NCI-H1694 (cell line): ENCODE measurements at places on chromosomes 1 and 21.
A peak's percentile ranks its signal among the peaks of the same experiment; 100 is the strongest.

- DNase-seq: no peak
Observed at GRCh38 chr1:11882814-11883538, 24.2 kb upstream of the NPPB start.

GRCh38 chr1:217494767-217495166 lies 136.1 kb downstream of the GPATCH2 start:
- no peak for DNase-seq

- no peak for DNase-seq
Observed at GRCh38 chr1:68770817-68771216, 273.9 kb upstream of the DEPDC1 start.

DNA sequence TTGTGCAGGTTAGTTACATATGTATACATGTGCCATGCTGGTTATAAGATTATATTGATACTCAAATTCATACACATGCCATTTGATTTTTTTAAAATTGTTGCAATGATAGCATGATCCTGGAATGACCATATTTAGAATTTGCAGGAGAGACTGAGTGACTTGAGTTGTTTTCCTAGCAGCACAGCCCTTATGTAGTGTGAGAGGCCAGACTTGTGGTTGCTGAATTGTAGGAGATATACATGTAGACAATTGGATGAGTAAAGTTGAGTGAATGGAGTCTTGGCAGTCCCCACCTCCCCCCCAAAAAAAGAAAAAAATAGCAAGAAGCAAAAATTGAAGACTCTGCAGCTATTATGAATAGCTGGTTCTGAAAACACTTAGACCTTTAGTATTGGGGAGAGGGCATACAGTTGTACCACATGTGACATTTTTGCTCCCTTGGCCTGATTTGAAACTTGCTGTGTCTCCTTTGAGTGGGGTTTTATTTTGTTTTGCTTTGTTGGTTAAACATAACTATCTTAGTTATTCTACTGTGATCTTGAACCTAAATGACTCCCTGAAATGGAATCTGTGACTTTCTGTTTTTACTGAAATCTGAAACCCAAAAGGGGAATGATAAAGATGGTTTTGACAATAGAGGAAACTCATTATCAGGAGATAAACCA lies 280.3 kb downstream of the HMCN1 start:
- DNase-seq: no peak

DNA sequence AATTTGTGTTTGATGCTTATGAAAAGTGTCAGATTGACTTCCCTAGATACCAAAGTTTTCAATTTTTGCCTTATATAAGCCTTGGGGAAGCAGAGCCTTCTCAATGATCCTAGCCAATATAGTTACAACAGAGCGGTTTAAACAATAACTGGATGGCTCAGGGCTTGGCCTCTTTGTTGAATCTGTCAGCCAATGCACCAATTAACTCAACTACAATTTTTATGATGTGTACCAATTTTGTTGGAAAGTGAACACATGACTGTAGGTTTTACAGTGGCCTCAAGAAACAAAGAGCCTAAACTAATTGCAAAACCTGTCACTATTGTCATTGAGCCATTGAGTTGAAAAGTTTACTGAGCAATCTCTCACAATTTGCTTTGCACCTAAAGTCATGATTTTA lies 71.6 kb upstream of the RGS18 start:
- no peak for DNase-seq

DNA sequence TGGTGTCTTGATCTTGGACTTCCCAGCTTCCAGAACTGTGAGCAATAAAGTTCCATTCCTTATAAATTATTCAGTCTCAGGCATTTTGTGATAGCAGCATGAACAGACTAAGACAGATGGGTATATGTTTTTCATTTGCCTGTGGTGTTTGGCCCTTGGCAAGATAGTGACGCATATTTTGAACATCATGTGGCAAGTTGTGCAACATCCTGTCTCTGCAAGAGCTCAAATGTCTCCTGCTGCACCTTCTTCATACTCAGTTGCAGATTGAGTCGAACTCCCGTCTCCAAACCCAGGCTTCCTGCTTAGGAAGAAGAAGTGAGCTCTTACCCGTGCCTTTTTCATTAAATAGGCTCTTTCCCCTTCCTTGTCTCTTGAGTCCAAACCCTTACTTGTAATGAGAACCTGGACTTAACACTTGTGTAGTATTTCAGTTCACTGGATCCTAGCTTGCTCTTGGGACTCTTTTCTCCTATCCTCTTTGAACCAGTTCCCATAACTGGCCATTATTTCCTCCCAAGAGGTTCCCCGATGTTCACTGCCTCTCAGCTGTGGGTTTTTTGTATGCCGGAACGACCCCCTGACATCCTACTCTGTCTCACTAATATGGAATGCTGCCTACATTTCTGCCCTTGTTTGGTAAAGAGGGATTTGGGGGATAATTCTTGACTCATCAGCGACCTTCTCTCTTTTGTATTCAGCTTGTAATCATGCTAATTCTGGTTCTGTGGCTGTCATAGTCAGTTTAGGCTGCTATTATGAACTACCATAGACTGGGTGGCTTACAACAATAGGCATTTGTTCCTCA lies 125.0 kb upstream of the KCNK2 start:
- DNase-seq: no peak

- DNase-seq: peak; percentile 67
Observed at GRCh38 chr1:93437976-93438605, 9.8 kb upstream of the FNBP1L start.

GRCh38 chr1:61455400-61455799 lies 269.5 kb downstream of the TM2D1 start:
- no peak for DNase-seq

GRCh38 chr1:180026556-180026955 lies 71.9 kb downstream of the CEP350 start:
- DNase-seq: no peak

DNA sequence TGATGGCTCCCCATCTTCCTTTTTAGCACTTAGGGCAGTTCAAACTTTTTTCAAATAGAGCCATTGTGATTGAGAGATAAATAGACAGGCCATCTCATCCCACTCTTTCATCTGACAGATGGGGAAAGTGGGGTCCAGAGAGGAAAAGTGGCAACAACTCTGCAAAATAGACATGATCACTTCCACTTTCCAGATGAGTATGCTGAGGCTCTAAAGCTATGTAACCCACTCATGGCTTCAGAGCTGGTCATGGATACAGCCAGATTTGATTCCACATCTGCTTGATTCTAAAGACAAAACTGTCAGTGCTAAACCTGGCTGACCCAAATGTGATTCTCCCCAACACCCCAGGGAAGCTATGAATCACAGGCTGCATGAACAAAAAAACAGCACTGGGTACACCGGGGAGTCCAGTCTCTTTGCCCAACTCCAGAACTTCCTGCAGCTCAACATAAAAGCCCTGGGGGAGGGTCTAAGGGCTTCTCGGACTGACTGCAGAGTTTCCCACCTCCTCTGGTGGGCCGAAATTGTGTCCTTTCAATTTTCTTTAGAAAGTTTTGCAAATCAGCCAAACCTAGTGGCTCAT lies 59.3 kb downstream of the PLPP3 start:
- no peak for DNase-seq

DNA sequence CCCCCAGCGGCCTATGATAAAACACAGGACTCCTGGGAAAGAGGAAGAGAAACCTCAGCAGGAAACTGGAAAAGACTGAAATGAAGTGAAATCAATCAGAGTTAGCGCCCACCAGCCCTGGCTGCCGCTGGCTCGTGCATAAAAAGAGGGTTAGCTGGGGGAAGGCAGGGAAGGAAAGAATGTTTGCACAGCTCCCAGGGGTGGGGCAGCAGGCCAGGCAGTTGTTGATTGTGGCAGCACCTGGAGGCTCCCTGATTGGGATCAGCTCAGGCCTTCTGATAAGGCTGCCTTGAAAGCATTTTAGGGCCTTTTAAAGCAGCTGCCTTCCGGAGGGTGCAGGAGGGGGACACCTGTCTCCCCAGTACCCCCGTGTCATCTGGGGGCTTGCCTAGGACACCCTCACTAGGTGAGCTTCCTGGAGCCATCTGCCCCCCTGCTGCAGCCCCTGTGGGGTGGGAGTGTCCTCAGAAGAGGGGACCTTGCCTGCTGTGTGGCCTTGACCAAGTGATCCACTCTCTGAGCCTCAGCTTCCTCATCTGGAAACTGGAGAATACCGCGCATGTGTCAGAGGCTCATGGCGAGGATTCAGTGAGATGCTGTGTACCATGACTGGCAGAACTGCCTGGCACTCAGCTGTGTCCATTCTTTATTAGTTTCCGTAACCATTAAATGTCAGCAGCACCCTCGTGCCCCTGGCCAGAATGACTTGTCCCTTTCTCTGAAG lies 6.6 kb downstream of the EPHB2 start:
- no peak for DNase-seq

GRCh38 chr1:88610687-88611086 lies 73.4 kb upstream of the PKN2 start:
- no peak for DNase-seq

- DNase-seq: no peak
Observed at GRCh38 chr1:87167848-87168525, 160.7 kb upstream of the LMO4 start.

DNA sequence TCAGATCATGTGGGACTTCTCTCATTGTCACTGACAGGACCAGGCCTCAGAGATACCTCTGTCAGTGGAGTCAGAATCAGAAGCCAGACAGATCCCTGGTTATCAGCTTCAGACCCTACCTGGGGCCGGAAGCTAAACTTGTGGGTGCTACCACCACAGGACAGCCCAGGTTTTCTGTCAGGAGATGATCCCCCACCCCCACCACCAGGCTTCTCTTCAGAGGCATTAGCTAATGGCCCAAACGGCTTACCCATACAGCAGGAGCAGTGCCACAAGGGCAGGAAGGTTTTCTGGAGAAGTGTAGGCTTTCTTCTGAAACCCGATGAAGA lies 105.5 kb downstream of the ABCA4 start:
- DNase-seq: no peak

DNA sequence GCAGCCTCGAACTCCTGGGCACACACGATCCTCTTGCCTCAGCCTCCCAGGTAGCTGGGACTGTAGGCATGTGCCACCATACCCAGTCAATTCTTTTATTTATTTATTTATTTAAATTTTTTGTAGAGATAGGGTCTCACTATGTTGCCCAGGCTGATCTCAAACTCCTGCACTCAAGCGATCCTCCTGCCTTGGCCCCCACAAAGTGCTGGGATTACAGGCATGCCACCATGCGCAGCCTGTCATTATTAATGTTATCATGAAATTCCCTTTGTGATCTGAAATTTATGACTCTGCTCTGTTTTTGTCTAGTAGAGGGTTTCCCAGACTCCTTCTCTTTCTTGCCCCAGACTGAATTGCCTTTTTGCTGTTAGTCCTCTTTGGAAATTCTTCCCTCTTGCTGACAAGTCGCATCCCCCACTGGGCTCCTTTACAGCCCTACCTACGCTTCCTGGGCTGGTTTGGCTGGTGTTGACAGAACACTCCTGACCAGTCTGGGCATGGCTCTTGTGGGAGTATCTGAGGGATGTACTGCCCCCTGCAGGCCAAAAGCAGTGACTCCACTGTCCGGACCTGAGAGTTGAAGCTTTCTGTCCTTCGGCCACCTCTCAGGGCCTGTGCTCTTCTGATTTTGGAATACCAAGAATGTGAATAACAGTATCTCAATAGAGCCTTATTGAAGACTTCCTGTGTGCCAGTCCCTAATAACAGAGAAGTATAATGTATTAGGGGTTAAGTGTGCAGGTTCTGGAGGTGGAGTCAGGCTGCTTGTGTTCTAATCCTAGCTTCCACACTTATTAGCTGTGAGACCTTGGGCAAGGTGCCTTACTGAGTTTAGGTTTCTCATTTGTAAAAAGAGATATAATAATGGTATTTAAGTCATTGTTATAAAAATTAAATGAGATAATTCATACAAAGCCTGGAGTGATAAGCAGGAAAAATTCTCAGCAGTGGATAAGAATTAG lies 28.2 kb downstream of the TCEANC2 start:
- peak; percentile 41 for DNase-seq

GRCh38 chr1:93839307-93839706 lies 39.7 kb downstream of the DNTTIP2 start:
- DNase-seq: no peak

- no peak for DNase-seq
Observed at GRCh38 chr1:241990040-241990439, 8.9 kb downstream of the MAP1LC3C start.

DNA sequence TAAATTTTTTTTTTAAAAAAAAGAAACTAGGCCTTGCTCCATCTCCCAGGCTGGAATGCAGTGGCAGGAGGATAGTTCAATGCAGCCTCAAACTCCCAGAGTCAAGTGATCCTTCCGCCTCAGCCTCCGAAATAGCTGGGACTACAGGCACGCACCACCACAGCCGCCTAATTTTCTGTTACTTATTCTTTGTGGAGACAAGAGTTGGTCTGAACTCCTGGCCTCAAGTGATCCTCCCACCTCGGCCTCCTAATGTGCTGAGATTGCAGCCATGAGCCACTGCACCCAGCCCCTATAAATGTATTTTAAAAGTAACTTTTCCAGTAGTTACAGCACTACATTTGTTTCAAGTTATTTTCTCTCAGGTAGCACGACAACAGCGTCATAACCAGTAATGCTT lies 2.3 kb downstream of the BRWD1 start:
- DNase-seq: no peak

- no peak for DNase-seq
Observed at GRCh38 chr1:44411861-44412260, 6.8 kb downstream of the RNF220 start.

DNA sequence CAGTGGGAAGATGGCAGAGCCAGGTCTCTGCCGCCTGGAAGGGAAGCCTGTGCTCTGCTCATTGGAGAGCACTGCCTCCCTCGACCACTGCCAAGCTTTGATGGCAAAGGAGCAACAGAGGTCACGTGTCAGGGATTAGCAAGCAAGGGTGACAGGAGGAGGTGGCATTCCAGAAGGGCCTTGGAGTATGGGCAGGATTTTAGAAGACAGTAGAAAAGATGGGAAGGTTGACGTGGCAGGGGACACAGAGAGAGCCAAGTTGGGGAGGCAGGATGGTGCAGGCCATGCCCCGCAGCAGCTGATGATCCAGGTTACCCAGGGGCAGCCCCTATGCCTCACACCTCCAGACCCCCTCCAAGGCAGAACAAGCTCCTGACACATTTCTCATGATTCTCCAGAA lies 21.9 kb upstream of the LBR start:
- DNase-seq: no peak

- no peak for DNase-seq
Observed at GRCh38 chr1:228900886-228901392, 165.7 kb downstream of the RHOU start.

DNA sequence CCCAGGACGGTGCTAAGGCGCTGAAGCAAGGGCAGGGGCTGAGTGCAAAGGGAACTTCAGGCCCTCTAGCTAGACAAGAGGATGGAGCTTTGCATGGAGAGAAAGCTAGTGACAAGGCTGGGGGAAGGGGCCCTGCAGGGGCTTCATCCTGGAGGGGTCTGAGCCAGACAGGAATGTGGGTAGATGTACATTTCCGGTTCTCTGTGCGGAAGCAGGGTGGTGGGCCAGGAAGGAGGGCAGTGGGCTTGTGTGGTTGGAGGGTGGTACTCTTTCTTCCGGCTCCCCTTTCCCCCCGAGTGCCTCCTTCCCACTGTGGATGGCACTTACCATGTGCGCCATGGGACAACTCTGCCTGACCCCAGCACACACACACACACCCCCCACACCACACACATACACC lies 1.5 kb downstream of the KISS1 start:
- DNase-seq: no peak

- no peak for DNase-seq
Observed at GRCh38 chr1:248800459-248800858, 25.3 kb downstream of the SH3BP5L start.
